ENCODE measurements at places on chromosomes 1 and 21.

DNA sequence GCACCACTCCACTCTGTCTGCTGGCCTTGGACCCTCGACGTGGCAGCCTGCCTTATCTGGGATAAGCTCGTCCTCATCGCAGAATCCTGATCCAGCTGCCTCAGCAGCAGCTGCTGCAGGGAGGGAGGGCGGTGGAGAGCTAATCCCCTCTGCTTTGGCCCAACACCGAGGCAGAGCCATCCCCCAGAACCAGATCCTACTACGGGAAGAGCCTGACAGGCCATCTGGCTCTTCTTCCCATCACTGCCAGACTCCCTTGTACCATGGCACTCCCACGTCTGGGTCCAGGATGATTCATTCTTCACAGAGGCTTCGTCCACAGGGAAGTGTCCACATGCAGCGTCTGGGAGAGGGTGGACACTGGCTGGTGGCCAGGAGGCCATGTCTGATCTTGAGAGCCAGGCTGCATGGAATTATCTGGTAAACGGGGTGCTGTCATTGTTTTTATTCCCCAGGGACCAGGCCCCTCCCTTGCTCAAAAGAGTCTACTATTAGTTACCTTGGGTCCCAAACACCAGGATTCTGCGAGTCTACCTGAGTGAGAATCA, 14.6 kb upstream of the PKP1 start:
- no peak for DNase-seq

DNA sequence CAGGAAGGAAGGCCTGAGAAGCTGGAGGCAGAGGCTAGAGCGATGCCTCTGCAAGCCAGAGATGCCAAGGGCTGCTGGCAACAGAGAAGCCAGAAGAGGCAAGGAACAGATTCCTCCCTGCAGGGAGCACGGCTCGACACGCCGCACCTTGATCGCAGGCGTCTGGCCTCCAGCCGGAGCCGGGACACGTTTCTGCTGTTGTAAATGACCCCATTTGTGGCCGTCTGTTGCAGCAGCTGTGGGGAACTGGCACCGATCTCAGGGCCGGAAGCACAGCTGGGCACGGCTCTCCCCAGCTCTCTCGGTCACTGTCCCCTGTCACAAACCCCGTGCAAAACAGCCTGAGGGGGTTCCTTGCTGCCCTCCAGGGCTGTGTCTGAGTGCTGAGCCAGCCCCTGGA, 59.6 kb downstream of the SIK1 start:
- DNase-seq, result no peak

GRCh38 chr1:231924180-231924579, 297.6 kb downstream of the DISC1 start:
- no peak for DNase-seq

DNA sequence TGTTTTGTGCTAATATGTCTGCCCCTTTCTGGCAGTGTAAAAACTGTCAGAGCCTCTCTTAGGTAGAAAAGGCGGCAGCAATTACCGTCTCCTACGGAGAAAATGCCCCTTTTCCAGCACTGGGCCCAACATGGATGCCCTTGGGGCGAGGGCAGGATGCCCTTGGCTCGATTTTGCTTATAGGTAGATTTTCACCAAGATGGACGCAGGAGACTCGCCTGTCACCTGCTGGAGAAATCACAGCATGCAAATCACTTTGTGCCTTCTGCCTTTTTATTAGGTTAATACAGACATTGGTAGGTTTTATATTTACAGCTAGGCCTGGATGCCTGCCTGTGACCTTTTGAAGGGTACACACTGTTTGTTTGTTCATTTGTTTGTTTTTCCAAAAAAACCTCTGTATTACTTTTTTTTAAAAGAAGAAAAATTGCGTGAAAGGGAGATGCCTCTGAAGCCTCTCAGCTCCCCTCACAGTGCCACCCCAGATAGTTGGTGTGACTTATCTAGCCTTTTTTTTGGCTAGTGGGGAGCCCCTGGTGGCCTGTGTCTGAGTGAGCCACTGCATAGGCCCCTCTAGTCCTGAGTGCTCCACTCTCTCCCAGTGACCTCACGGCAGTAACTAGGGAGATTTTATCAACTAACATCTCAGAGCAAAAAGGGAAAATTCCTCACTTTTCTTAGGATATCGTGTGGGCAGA, 2.5 kb downstream of the ATP1B1 start:
- DNase-seq, result peak; percentile 24

- no peak for DNase-seq
These were observed at the start of gene RGS13 for GRCh38 chr1:192635939-192636338. RGS13 (plus strand) TSS chr1:192636147; CDS start chr1:192644335, 8,188 bp downstream.

DNA sequence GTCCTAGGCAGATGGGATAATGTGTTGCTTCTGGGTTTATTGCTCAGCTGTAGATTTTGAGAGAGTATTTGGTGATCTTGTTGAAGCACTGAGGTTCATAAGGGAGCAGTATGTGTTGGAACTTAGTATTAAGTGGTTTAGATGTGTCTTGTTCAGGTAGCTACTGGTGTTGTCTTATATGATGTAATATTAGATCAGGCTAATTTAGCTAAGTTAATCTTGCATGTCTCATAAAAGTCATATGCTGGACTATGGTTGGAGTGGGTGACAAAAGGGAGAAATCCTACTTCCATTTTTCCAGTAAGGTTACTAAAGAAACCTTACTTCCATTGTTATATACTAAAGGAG, 196.4 kb downstream of the CLEC20A start:
- DNase-seq, result no peak

GRCh38 chr1:71276466-71276865, 195.6 kb upstream of the ZRANB2 start:
- no peak for DNase-seq

DNA sequence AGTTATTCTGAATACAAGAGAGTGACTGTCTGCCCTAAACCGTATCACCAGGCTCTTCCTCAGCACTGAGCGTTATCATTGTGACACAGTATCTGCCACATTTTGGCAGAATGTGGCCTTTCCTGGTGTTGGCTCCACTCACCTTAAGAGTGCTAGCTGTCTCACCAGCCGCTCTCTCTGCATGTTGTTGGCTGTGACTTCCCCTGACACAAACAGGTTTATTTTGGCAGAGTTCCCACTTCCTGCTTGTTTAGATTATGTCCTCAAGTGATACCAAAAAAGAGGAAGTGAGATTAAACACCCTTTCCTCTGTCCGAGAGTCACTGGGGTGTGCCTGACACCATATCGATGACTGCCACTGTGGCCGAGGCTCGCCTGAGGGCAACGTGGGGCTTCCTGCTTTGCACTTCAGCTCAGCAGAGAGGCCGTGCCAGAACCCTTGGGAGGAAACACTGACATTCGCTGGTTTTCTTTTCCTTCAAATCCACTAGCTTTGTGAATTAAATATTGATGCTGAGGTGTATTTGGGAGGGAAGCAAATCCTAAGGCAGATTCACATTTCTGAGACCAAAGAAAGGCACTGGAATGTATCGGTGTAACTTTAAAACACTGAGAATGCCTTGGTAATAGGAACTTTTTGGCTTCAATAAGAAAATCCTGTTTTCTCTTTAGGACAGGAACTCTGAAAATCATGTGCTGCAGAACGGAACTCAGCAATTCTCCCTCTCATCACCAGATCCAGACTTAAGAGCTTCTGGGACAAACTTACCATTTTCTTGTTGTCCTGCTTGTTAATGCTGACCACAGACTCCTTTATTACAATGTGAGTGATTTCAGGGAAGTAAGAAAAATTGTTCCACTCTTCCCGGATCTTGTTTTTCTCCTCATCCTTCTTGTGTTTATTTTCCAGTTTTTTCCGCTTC, 102.1 kb downstream of the JAK1 start:
- DNase-seq, result peak; percentile 96

GRCh38 chr1:178030467-178030866, 60.6 kb upstream of the SEC16B start:
- no peak for DNase-seq

GRCh38 chr21:39363607-39364555, 15.0 kb upstream of the HMGN1 start:
- no peak for DNase-seq

- DNase-seq, result no peak
These were observed 6.5 kb downstream of the FCAMR start for GRCh38 chr1:206963740-206964139.

- DNase-seq, result no peak
These were observed 82.1 kb downstream of the KCND3 start for GRCh38 chr1:111907321-111907720.

DNA sequence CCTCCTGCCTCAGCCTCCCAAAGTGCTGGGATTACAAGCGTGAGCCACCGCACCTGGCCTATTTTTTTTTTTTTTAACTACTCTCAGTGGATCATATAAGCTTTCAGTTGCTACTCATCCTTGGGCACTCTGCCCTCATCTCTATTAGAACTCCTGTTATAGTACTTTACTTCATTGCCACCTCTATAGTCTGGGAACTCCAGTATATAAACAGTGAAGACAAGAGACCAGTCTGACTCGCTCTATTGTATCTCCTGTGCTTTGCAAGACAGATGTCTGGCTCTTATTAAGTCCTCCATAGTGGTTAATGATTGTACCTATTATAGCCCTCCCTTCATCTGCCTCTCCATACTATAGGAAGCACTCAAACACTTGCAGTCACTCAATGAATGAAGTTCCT, 15.1 kb downstream of the KHDRBS1 start:
- no peak for DNase-seq

DNA sequence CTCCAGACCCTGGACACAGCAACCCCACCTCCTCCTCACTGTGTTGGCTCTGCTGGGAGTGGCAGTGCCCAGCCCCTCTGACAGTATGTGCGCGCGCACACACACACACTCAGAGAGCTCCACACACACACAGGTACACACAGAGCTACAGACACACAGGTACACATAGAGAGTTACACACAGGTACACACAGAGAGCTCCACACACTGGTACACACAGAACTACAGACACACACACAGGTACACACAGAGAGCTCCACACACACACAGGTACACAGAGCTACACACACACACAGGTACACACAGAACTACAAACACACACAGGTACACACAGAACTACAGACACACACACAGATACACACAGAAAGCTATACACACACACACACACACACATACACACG, 6.3 kb upstream of the PRKCZ start:
- no peak for DNase-seq

- DNase-seq, result no peak
These were observed 44.9 kb downstream of the C1orf198 start for GRCh38 chr1:230823426-230823825.

GRCh38 chr1:61569303-61569621, 155.7 kb downstream of the TM2D1 start:
- DNase-seq, result no peak

DNA sequence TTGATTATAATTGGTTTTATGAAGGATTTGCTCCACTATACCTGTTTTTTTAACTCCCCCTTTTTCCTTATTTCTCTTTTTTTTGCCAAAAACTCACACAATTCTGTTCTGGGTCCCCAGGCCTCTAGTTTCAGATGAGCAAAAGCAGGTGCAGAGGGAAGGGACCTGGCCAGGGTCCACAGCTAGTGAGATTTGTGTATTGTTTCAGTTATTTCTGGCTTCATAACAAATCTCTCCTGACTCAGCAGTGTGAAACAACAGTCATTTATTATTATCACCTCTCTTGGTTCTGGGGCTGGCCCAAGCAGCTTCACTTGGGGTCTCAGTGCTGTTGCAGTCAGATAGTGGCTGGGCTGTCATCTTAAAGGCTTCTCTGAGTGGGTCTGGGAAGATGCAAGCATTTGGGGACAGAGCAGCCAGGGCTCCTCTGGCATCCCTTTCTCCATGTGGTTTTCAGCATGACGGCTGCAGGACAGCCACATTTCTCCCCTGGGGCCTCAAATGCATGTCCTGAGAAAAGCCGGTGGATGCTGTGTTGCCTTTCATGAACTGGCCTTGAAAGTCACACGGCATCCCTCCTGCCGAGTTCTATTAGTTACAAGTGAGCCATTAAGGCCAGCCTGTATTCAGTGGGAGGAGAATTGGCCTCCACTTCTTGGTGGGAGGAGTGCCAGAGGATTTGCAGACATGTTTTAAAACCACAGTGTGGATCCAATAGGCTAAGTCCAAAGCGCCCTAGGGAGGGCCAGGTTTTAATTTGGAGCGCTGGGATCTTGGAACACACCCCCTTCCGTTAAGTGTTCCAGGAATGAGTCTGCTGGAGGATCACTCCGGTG, 137.1 kb downstream of the CAMTA1 start:
- no peak for DNase-seq

GRCh38 chr1:202553560-202554038, 156.7 kb downstream of the SYT2 start:
- DNase-seq, result peak; percentile 44

DNA sequence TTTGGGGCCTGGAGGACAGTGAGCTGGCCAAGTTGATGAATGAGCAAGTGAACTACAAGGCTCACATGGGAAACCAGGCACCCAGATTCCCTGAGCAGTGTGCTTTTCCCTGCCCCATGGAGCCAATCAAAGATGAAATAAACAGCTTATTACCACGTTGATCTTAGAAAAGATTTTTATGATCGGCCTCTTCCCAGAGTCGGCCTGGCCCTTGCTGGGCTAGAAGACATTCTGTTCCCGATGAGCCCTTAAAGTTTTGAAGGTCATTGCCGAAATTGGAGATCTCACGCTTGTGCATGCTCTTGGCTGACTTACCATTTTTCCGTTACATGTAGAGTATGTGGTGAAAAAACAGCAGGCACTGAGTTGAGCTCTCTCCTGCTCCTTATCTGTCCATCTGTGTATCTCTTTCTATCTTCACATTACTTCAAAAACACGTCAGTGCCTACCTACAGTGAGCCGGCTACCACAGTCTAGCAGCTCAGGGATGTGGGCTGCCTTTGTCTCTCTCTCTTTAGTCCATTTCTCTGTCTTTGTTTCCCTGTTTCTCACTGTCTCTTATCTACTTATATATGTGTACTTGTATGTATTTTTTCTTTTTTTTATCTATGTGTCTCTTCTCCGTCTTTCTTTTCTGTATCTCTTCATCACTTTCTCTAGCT, 248.8 kb upstream of the USP24 start:
- DNase-seq, result no peak

- no peak for DNase-seq
These were observed 15.2 kb downstream of the SYNJ1 start for GRCh38 chr21:32712641-32713040.

DNA sequence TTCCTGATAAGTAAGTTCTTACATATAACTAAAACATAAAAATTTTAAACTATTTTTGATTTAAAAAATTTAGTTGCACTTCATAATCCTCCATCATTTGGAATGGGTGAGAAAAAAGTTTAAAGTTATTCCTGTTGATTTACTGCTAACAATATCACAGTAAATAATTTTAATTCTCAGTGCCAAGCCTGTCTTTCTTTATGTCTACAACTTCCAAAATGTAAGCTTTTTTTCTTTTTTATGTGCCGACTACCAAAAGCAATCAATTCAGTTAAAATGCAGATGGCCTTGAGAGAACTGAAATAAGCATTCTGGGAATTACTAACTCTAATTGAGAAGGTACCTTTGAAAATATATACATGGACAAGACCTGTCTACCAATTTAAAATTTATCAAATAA, 1224.3 kb upstream of the B3GALT2 start:
- no peak for DNase-seq

GRCh38 chr1:180181048-180181447, 26.4 kb downstream of the QSOX1 start:
- DNase-seq, result no peak

Measured in GM12865 (cell line).